ENCODE measurements at places on chromosomes 7 and 10.
A peak's percentile ranks its signal among the peaks of the same experiment; 100 is the strongest.

- DNase-seq, result no peak
These were observed 54.3 kb upstream of the SMNDC1 start for GRCh38 chr10:110358869-110359629.

DNA sequence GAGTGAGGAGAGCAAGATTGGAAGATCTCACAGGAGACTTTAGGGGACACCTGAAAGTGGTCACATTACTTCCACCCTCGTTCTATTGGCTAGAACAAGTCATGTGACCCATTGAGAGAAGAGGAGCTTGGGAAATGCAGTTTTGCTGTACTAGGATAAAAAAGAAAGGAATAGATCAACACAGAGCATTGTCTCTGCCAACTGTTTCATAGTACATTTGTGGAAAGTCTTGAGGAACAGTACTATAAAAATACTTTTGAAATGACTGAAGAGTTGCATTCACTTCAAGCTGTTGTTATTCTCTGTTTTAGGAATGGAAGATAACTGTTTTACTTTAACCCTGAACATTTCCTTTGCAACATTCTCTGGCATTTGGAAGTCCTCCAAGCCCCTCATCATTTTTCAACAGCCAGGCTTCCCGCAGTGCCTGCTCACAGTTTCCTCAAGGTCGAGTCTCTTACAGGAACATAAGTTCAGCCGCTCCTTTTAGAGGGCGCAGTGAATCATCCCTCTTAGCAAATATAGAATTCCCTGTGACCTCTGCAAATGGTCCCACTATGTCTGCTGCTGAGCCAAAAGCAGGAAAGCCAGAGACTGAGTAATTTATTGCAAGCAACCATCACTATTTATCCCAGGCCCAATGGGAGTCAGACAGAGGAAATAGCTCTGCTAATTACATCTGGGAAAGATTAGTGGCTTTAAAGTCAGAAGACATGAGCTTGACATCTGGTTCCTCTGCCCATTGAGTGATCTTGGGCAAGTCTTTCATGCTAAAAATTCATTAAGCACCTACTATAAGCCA is 40.7 kb downstream of the MRPL32 start:
- DNase-seq, result peak; percentile 27

DNA sequence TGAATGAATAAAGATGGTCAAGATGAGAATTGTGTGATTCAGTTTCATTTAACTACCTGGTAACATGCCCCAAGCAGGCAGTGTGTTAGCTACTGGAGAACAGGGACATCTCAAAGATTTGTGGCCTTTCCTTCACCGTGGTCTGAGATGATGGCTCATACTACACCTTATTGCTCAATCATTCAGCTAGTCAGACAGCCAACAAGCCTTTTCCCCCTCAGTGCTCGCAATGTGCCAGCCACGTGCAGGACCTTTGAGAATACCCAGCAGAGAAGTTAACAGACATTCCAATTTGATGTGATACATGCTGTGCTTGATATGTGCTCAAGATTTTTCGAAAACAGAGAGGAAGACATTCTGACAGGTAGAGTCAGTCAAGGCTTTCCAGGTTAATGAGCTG is 562.8 kb downstream of the SUGCT start:
- no peak for DNase-seq

DNA sequence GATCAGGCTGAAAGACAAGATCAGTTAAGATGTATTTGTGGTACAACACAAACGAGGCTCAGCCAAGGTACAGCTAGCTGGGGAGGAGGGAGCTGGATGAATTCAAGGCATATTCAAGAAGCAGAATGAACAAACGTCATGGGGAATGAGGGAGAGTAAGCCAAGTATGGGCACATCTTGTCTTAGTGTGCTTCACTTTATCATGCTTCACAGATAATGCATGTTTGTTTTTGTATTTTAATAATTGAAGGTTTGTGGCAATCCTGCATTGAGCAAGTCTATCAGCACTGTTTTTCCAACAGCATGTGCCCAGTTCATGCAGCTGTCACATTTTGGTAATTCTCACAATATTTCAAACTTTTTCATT is 135.4 kb downstream of the HIBADH start:
- DNase-seq, result no peak

DNA sequence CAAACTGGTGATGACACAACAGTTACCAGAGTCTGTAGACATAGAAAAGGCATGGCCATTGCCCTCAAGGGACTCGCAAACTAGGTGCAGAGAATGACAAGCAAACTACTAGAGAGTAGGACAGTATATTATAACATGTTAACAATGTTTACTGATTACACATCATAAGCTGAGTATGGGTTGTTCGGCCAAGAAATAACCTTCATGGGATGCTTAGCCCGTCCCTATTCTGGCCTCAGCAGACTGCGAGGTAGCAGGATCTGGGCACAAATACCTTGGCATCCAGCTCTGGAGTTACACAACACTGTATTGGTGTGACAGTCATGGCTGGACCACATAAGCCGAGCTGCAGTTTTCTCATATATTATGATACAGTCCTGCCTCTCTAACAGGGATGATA is 51.4 kb downstream of the ABCB4 start:
- no peak for DNase-seq

DNA sequence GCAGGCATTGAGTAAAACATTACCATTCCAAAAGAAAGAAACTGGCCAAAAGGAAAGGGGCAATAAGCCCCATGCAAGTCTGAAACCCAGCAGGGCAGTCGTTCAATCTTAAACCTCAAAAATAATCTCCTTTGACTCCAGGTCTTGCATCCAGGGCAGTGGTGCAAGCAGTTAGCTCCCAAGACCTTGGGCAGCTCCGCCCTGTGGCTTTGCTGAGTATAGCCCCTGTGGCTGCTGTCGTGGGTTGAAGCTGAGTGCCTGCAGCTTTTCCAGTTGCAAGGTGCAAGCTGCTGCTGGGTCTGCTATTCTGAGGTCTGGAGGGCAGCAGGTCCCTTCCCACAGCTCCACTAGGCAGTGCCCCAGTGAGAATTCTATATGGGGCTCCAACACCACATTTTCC is 580.1 kb upstream of the AUTS2 start:
- DNase-seq, result no peak

GRCh38 chr7:132103718-132104117 is 472.6 kb downstream of the PLXNA4 start:
- DNase-seq, result no peak

- no peak for DNase-seq
These were observed 57.3 kb downstream of the EVX1 start for GRCh38 chr7:27299861-27300260.

- DNase-seq, result no peak
These were observed 101.2 kb downstream of the GRID1 start for GRCh38 chr10:86265236-86265894.

- DNase-seq, result no peak
These were observed 73.3 kb downstream of the ZMIZ1 start for GRCh38 chr10:79142064-79142491.

Data from right lung (tissue), 10 donors.